ENCODE measurements at places on chromosomes 13 and 19.
A peak's percentile ranks its signal among the peaks of the same experiment; 100 is the strongest.

DNA sequence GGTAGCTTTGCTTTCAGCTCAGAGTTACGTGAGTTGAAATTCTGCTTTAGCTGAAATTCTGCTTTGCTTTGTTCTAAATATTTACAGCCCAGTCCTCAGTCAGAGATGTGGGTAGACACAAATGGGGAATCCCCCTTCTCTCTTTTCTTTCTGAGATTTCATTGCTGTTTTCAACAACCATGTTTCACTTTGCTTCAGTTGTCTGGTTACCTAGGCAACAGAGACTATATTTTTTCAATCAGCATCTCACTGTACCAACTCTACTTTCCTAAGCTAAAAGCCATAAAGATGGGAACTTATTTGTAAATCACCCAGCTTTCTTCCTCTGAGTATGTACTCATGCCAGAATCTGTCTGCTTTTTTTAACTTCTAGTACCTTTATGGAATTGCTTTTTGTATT is 509.0 kb downstream of the OLFM4 start:
- no peak for DNase-seq

DNA sequence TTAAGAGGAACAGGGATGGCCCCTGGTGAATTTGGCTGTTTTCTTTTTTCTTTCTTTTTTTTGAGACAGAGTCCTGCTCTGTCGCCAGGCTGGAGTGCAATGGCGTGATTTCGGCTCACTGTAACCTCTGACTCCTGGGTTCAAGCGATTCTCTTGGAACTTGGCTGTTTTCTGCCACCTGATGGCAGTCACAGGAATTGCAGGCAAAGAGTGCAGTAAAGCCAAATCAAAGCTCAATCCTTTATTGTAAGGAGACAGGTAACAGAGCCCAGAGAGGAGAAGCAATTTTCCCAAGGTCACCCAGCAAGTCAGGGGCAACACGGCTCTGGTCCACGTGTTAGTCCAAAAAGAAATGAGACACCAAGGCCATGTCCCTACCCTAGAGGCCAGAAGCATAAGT is 6.2 kb downstream of the TINCR start:
- DNase-seq: no peak

DNA sequence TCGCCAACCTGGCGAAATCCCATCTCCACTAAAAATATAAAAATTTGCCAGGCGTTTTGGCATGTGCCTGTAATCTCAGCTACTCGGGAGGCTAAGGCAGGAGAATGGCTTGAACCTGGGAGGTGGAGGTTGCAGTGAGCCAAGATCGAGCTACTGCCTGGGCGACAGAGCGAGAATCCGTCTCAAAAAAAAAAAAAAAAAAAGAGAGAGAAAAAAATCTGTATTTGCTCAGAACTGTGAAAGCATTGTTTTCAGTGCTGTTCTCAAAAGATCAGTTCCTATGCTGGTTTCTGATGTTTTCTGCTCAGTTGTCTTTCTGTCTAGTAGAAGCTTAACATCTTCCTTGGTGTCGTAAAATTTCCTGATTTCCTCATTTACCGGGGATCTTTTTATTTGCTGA is 2.5 kb downstream of the SF3A2 start:
- DNase-seq: no peak

DNA sequence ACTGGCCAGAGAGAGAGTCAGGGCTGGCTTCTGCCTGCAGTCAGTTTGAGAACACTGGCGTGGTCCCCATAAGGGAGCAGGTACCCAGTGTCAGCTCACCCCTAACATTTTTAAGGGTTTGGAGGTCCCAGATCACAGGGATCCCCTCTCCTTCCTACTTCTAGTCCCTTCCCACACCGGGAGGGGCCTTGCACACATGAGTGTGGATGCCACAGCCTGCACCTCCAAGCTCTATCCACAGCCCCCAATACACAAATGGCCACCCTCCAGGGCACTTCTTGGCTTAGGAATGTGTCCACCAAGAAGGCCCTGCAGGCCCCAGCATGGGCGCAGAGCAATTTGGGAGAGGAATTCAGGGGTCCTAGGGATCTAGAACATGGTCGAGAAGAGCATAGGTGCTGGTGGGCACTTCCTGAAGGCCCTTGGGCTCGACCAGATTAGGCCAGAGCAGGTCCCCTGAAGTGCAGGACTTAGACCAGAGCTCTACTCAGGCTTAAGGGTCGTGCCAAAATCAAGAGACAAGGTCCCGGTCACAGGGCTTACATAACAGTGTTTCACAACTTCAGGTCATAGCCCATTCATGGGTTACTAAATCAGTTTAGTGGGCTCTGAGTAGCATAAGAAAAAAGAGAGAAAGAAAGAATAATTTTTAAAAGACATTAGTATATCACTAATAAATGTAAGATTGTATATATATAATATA is 16.0 kb downstream of the FXYD5 start:
- no peak for DNase-seq

DNA sequence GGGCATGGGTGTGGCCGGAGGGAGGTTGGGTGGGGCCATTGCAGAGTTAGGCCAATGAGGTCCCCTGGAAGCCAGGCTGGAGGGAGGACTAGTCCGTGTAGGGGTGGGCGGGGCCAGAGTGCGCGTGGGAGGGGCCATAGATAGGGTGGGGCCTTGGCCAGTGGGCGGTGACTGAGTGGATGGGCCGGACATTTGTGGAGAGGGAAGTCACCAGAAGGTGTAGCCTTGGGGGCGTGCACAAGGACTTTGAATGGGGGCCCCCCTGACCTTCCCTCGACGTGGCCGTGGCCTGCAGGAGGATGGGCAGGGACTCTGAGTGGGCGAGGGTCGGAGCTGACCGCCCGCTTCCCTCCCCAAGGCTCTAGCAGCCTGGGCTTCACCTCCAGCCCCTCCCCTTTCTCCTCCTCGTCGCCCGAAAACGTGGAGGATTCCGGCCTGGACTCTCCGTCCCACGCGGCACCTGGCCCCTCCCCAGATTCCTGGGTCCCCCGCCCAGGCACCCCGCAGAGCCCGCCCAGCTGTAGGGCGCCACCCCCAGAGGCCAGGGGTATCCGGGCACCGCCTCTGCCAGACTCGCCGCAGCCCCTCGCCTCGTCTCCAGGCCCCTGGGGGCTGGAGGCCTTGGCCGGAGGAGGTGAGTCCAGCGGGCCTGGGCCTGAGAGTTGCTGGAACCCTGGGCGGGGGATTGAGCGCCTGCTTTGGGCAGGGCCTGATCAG is 16.5 kb upstream of the B3GNT3 start:
- DNase-seq: no peak

DNA sequence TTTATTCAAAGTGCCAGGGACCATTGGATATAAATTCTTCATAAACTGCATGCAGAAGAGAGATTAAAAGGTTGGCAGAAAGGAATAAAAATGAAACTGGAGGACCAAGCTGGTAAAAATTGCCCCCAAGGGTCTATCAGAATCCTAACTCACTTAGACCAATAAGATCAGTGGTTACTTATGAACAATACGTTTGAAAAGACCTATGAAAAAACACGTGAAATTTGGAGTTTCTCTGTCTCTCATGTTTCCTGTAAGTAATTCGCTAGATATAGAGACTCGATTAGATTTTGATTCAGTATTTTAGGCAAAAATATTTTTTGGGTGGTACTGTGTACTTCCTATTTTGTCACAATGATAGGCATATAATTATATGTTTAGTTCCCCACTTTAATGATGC is 22.9 kb downstream of the GARRE1 start:
- DNase-seq: no peak

DNA sequence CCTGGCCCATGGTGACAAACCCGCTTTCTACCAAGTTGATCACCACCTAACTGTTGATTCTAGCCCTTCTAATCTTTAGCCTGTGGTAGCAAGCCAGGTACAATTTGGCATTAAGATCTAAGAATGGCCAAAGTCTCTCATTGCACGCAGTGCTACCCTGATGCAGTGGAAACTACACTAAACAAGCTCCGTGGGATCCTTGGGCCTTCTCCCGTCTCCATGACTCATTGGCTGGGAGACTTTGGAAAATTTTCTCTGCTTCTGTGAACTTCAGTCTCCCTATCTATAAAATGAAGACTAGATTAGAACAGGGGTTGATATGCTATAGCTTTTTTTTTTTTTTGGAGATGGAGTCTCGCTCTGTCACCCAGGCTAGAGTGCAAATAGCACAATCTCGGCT is 223.0 kb downstream of the TSHZ3 start:
- DNase-seq: no peak

DNA sequence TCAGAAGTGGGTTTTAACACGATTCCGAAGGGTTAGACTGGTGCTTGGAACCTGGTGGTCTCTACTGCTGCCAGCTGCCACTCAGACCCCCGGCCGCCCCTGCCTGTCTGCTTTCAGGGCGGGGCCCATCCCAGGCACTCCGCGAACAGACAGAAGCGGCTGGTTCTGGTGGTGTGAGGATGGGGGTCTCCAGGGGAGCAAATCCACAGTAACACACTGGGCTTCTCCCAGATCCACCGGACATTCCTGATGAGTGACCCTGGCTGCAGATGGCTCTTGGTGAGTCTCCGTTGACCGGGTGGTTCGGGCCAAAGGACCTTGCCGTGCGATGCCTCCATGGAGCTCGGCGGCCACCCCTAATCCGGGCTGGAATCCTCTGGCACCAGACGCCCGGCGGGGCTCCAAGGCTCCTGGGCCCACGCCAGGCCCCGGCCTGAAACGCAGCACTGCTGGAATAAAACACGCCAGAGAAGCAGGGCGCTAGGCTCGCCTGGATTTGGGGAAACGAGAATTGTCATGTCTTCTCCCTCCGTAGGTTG is 2.1 kb upstream of the PTBP1 start:
- DNase-seq: no peak

- DNase-seq: no peak
Observed at GRCh38 chr19:46618670-46619231, 6.1 kb downstream of the PTGIR start.

- no peak for DNase-seq
Observed at GRCh38 chr13:72643311-72643989, 84.0 kb downstream of the MZT1 start.

GRCh38 chr19:4676955-4677731 is 7.0 kb upstream of the MYDGF start:
- DNase-seq: peak; percentile 51

GRCh38 chr13:77329911-77330584 is 3.2 kb upstream of the MYCBP2 start:
- DNase-seq: no peak

DNA sequence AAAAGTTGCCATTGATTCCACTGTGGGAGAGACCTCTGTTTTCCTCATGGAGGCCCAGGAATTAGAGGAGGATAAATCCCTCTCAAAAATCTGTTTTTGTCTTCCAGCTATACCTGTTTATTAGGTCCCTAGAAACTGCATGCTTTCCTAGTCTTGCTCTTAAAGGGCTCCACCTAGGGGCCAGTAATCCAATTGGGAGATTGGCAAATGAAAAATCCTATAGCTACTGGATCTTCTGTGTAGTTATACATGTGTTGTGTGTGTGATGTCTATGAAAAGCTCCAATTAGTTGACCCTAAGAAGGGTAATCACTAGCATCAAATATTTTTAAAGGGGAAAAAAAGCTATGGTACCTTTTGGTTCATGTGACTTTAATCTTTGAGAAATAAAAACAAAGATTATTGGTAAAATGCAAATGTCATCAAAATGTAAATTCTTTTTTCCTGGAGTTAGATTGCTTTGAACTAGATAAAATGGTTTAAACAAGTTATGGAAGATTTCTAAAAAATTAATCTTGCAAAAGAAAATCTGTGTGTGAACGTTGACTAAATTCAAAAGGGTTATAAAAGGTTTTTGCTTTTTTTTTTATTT is 63.4 kb upstream of the C1QTNF9B start:
- DNase-seq: peak; percentile 0

- no peak for DNase-seq
Observed at GRCh38 chr13:71789693-71790329, 77.2 kb downstream of the DACH1 start.

DNA sequence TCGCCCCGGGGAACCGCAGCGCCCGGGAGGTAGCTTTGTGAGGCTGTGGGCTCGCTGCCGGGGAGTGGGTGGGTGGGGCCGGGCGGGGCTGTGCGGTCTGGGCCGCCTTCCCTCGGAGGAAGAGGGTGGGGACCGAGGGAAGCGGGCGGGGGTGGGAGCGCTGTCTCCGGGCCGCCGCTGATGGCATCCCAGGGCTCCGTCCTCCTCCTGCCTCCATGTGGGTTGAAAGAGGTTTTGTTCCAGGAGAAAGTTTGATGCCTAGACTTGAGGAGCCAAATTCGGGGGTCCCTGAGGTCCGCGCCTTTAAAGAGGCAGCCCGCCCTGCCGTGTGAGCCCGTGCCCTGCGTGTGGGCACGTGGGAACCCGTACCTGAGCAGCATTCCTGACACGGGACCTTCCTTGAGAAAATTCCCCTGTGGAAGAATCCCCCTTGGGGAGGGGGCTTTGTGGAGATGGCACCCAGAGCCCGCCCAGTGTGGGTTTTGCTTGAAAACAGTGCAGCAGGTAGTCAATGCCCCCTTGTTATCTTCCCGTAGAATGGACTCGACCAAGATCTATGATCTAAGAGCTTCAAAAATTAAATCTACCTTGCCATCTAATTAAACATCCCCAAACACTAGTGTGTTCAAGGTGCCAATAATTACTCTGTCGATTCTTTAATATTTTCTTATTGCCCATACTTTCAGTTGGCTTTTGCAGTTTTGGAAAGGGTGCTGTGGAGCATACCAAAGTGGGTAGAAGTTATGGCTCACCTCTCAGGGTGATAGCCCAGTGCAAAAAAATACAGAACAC is 107.8 kb downstream of the RXFP2 start:
- DNase-seq: no peak

DNA sequence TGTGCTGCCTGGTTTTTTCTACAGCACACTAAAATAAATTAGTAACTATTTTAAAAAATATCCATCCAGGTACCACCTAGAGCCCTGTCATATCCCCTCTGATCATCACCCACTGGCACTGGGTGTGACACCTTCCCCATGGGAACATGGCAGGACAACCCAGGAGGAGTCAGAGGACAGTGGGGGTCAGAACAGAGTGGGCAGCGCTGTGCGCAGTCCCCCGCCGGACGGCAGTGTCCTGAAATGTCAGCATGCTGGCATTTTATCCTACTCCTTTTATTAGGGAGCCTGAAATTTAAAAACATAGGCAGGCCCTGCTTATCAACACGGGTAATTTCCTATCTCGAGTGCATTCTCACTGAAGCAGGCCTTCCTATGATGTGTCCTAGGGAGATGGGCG is 42.1 kb upstream of the GAS6 start:
- DNase-seq: no peak

DNA sequence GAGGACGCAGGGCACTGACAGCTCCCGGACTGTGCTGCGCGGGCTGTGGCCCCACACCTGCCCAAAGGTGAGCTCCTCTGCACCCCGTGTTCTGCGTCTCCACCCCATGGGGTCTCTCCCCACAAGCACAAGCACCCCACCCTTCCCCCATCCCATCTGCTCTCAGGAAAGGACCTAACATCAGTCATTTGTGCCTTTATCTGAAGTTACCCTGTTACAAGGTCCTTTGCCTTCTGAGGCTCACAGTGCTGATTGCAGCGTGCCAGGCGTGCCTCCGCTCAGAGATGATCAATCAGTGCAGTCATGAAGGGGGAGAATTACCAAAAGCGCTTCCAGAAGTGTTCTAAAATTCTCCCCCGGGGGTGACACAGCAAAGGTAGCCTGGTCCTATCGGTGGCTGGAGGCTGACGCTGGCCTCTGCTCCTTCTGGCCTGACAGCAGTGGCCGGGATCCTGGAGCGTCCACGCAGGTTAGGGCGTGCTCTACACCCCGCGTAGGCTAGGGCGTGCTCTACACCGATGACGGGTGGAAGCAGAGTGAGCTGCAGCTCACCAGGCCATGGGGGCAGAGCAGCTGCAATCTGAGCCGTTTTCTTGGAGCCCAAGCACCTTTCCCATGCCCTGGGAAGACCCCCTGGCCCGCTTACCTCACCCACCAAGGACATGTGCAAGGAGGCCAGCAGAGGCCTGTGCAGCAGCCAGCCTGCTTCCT is 84.7 kb upstream of the TM9SF2 start:
- no peak for DNase-seq
